Activated T-cell treated with anti-CD3 and anti-CD28 coated beads, Interleukin-2, amount 50 U/mL, for 4 hours (primary cell): ENCODE measurements at places on chromosomes 5 and 9. TPM values are rescaled to one million over a fixed set of nuclear protein-coding genes. Genes with fewer than 3 reads are reported as not detected.
A peak's percentile ranks its signal among the peaks of the same experiment; 100 is the strongest.

DNA sequence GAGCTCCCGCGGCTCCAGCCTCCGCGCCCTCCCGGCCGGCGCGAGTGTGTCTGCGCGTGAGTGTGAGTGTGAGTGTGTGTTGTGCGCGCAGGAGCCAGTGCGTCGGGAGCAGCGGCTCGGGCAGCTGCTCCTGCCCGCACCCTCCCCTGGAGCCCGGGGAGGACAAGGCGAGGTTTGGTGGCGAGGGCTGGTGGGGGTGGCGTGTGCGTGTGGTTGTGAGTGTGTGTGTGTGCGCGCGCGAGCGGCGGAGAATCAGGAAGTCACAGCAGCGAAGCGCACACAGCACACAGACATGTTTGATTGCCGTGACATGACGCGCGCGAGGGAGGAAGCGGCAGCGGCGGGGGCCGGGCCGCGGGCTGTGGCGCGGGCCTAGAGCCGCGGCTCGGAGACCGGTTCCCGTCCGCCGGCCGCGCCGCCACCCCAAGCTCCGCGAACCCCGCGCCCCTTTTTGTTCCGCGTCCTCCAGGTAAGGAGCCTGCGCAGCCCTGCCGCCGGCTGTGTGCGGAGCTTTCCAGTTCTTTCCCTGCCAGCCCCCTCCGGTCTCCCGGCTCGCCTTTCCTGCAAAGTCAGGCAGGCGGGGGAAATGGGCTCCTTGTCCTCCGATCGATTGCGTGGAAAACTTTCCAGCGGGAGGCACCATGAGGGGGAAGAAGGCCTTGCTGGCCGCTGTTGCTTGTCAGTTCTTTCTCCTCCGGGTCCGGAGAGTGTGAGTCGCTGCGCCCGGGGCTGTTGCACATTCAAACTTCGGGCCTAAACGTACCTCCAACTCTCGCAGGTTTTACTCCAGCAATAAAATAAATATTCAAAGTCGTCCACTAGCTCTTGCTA lies 2.4 kb downstream of the SMARCA2 start:
- DNase-seq = peak; percentile 70

DNA sequence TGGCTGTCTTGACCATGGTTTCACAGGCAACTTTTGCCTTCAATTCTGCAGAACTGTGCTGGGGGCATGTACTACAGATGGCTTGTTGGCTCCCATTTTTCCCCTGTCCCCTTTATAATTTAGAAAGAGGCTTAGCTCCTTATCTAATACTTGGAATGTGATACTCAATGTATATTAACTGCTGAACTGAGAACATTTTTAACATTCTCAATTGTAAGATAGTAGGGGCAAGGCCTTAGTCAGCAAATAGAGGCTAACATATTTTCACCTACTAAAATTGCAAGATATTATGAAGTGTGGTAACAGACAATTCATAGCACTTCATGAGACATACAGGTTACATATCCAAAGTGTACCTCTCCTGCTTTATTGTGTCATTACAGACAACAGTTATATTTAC lies 118.1 kb upstream of the ZNF366 start:
- no peak for DNase-seq

GRCh38 chr5:159336586-159336985 lies 6.3 kb upstream of the IL12B start:
- DNase-seq = no peak

GRCh38 chr5:150764530-150764929 lies 5.7 kb upstream of the DCTN4 start:
- no peak for DNase-seq

GRCh38 chr5:77844623-77845323 lies 68.6 kb upstream of the TBCA start:
- DNase-seq = no peak

DNA sequence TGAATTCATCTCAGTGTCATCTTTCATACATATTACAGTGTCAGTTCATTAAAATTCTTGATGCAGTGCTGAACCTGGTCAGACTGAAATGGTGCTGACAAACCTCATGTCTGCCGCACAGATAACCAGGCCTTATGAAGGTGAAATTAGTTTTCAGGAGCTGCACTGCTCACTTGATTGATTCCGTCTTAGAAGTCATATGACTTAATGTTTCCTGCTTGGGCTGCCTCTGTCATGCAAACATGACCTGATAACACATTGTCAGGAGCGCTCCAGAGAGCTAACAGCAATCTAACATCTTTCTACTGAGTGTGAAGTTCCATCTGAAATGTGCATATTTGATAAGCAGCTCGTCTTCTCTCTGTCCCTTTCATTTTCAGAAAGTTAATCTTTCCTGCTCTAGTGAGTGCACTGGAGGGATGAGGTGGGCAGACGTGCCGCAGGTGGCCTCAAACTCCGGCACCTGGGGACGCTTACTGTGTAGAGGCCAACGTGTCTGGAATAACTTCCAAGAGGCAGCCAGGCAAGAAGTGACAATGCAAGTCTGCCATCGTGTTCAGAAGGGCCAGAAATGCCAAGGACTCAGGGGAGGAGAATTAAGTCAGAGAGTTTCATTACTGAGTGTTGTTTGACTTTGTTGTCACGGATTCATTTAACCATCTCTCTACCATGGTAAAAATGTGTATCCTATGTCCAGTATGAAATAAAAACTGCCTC lies 592.1 kb downstream of the TLE1 start:
- DNase-seq = no peak

- DNase-seq = no peak
These were observed 472.1 kb upstream of the TNC start for GRCh38 chr9:115590011-115590410.

DNA sequence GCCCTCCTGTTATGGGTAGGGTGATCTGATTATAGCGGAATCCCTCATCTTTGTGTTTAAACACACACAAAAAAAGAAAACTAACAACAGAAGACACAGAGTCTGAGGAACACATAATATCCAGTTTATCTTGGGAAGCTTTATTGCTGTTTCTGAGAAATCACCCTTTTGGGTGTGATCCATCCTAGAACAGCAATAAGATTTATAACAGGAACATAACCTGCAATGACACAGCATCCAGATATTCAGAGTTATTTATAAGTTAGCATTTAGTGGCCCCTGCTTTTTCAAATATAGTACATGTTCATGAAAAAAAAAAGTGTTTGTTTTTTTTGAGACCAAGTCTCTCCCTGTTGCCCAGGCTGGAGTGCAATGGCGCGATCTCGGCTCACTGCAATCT lies 79.9 kb downstream of the RFK start:
- DNase-seq = no peak

GRCh38 chr9:30519166-30519565 lies 1865.3 kb upstream of the ACO1 start:
- DNase-seq = no peak

DNA sequence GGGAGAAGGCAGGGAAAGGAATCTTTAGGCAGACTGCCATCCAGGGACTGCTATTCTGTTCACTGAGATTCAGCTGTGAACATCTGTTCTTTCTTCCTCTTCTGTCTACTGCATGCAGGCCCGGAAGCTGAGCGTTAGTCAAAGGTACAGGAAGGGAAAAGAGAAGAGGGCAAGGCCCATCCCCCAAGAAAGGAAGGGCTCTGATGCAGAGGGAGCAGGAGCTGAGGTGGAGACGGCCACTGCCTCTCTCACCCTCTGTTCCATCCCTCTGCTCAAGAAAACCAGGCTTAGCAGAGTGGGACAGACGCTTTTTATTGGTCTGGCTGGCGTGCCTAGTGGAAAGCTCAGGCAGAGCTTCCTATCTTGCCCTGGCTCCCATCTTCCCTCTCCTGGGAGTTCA lies 57.6 kb downstream of the PFDN1 start:
- no peak for DNase-seq

DNA sequence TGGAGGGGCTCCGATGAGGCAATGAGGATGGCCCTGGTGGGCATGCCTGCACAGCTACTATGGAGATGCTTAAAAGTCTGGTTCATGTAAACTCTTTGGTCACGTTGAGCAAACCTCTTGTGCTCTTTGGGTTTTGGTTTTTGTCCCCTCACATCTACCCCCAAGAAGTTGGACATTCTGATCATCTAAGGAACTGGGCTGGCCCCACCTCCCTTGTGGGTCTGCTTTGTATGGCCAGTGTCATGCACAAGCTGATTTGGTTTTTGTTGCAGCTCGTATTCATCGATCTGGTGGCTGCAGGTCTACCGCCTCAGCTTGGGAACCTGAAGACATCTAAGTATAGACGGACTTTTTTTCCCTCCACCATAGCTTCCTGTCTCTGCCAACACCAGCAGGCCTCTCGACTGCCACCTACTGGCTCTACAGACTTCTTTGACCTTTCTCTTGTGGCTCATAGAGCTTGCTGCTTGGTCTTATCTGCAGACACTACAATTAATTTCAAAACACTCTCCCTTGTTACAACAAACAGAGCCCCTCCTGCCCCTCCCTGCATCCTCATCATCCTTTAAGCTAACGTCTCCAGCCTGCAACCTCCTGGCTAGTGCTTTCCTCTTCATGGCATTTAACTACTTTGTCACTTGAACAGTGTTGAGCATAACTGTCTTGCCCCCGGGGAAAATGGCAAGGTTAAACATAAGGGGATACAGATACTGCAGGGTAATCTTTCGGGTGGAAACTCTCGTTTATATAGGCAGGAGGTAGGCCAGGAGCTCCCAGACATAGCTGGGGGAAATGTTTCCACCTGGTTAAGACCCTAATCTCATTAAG lies 34.5 kb downstream of the TSTD2 start:
- DNase-seq = peak; percentile 55

DNA sequence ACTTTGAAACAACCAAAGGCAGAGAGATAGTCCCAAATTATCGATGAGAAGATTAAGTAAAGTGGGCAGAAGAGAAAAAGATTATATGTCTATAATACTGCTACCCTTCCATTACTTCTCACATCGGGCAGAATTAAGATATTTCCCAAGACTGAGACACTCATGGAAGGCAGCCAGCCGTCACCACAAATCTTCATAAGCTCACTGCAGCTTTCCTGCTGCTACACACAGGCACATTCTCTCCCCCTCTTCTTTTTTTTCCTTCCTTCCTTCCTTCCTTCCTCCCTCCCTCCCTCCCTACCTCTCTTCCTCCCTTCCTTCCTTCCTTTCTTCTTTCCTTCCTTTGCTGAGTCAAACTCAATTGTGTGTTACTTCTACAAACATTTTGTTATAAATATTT lies 58.7 kb upstream of the SPATA31C2 start:
- no peak for DNase-seq

- DNase-seq = no peak
These were observed 119.7 kb downstream of the FAM174A start for GRCh38 chr5:100654895-100655294.

GRCh38 chr5:157650991-157651611 lies 1.1 kb downstream of the SOX30 start:
- no peak for DNase-seq

- no peak for DNase-seq
These were observed 7.0 kb downstream of the ASS1 start for GRCh38 chr9:130451509-130452388.

GRCh38 chr9:734831-735511 lies 106.5 kb upstream of the DMRT1 start:
- no peak for DNase-seq

DNA sequence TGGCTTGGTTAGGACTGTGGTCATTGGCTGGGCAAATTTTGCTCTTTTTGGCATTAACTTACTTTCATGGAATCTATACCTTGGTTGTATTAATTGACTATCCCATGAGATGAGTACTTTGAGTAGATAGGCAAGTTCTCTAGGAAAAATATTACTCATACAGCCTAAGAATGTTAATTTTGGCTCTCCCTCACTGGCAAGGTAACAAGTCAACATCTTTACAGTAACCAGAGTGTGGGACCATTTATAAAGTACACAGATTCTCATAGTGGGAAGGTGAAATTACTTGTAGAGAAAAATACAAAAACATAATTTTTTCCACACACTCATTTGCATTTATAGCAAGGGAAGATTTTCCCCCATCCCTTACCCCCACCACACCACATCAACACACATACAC lies 154.6 kb upstream of the ZNF608 start:
- no peak for DNase-seq

DNA sequence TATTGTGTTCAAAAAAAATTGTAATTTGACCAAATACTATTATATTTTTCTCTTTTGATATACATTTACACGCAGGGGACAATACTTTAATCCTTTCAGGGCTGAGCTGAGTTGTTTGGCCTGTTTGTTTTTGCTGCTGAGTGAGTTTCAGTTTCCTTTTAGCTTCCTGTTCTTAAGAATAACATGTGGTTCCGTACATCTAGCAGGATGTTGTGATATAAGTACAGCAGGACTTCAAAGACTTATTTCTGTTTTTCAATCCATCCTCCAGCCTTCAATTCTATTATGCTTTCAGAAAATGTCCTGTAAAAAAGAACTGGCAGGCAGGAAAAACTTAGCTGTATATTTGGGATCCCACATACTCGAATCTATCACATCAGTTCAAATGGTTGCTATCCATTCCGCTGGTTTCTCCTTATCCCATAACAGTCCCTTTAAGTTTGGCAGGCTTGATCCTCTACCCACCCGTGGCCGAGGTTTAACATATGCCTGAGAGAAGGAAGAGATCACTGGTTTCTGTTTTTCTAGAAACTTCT lies 1037.3 kb upstream of the ACO1 start:
- no peak for DNase-seq

GRCh38 chr9:113579283-113580040 lies 115.9 kb downstream of the RGS3 start:
- DNase-seq = no peak

- no peak for DNase-seq
These were observed 68.9 kb upstream of the EFNA5 start for GRCh38 chr5:107739661-107740060.

DNA sequence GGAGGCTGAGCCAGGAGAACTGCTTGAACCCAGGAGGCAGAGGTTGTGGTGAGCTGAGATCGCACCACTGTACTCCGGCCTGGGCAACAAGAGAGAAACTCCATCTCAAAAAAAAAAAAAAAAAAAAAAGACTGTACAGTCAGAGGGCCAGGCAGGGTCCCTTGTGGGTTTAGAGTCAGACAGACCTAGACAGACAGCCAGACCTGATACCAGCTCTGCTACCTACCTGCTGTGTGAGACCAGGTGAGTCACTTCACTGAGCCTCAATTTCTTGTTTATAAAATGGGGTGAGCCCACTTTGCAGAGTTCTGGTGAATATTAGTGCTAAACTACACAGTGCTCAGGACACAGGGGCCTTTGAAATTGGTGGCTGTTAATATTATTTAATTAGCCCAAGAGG lies 19.7 kb downstream of the TRIM14 start:
- no peak for DNase-seq

- no peak for DNase-seq
These were observed 27.3 kb downstream of the CENPP start for GRCh38 chr9:92353051-92353450.

- DNase-seq = no peak
These were observed 32.1 kb downstream of the USP20 start for GRCh38 chr9:129867136-129868022.

GRCh38 chr5:68534956-68535520 lies 319.5 kb downstream of the PIK3R1 start:
- no peak for DNase-seq

LCN1 gene
- not detected for total RNA-seq

C5orf34 gene
- 3.8 TPM for total RNA-seq
